A549 treated with dexamethasone at 1 μM for 4 hours (cell line): ENCODE measurements at places on chromosomes 11 and 22. TPM values are rescaled to one million over a fixed set of nuclear protein-coding genes. Genes with fewer than 3 reads are reported as not detected.

Gene MS4A6E
- total RNA-seq = not detected in 5 replicates

Gene IRAG1
- 0.03 to 0.08 TPM (median 0.05 TPM) in 5 replicates for total RNA-seq

Gene RASGRP2
- 0.71 to 2.2 TPM (median 1.6 TPM) in 5 replicates for total RNA-seq

Gene TMEM45B
- 0.04 to 0.18 TPM (median 0.11 TPM) in 5 replicates for total RNA-seq

Gene RASSF10
- total RNA-seq = 0.54 to 1.0 TPM (median 0.75 TPM) in 5 replicates

Gene ART1
- total RNA-seq = 0.08 TPM in 1 of 5 replicates, not detected in the others

Gene UBQLNL
- 0.05 TPM in 1 of 5 replicates, not detected in the others for total RNA-seq

Gene MMP7
- 20.7 to 34.8 TPM (median 25.3 TPM) in 5 replicates for total RNA-seq

Gene TCIRG1
- total RNA-seq = 51.9 to 136 TPM (median 107 TPM) in 5 replicates

Gene VWCE
- 0.28 to 0.90 TPM (median 0.54 TPM) in 5 replicates for total RNA-seq
